Upper lobe of right lung (tissue), 1 donor: ENCODE measurements at places on chromosomes 5 and 9. TPM values are rescaled to one million over a fixed set of nuclear protein-coding genes. Genes with fewer than 3 reads are reported as not detected.

SPINK6 gene
- total RNA-seq: not detected

SLC46A2 gene
- total RNA-seq: 17.0 TPM

ERGIC1 gene
- 186 TPM for total RNA-seq

- no peak overlapping the region for H3K4me3 ChIP-seq
- no peaks in the 10 kb centered on the region for H3K27me3 ChIP-seq
- DNase-seq: no peak
- no peak overlapping the region for H3K27ac ChIP-seq
- H3K4me1 ChIP-seq: no peaks in the 10 kb centered on the region
- H3K36me3 ChIP-seq: no peaks in the 10 kb centered on the region
These were observed 220.4 kb downstream of the PARP8 start for GRCh38 chr5:50886657-50887345.

GRCh38 chr5:134989266-134989830, 21.6 kb downstream of the CATSPER3 start:
- no peaks in the 10 kb centered on the region for H3K27me3 ChIP-seq
- H3K4me3 ChIP-seq: no peak overlapping the region
- H3K27ac ChIP-seq: no peak overlapping the region
- DNase-seq: no peak

- no peak overlapping the region for H3K4me3 ChIP-seq
- DNase-seq: no peak
- H3K4me1 ChIP-seq: no peaks in the 10 kb centered on the region
- no peak overlapping the region for H3K27ac ChIP-seq
These were observed 659.0 kb downstream of the ANXA1 start for GRCh38 chr9:73810585-73811215.

CAMK4 gene
- 3.8 TPM for total RNA-seq

- no peak overlapping the region for H3K27ac ChIP-seq
- H3K4me3 ChIP-seq: no peak overlapping the region
- H3K27me3 ChIP-seq: no peaks in the 10 kb centered on the region
- no peaks in the 10 kb centered on the region for H3K4me1 ChIP-seq
- no peaks in the 10 kb centered on the region for H3K36me3 ChIP-seq
These were observed 494.9 kb downstream of the PRR16 start for GRCh38 chr5:120958877-120959485.

GRCh38 chr5:154972476-154973080, 31.7 kb downstream of the MRPL22 start:
- H3K27ac ChIP-seq: no peak overlapping the region
- no peak for DNase-seq
- H3K4me3 ChIP-seq: no peak overlapping the region
- H3K36me3 ChIP-seq: peaks cover 15% of the 10 kb centered on the region
- H3K4me1 ChIP-seq: no peaks in the 10 kb centered on the region

- no peak overlapping the region for H3K4me3 ChIP-seq
- H3K36me3 ChIP-seq: no peaks in the 10 kb centered on the region
- no peak overlapping the region for H3K27ac ChIP-seq
- H3K27me3 ChIP-seq: no peaks in the 10 kb centered on the region
- DNase-seq: no peak
These were observed 7.5 kb upstream of the SPATA9 start for GRCh38 chr5:95690333-95690732.

DNA sequence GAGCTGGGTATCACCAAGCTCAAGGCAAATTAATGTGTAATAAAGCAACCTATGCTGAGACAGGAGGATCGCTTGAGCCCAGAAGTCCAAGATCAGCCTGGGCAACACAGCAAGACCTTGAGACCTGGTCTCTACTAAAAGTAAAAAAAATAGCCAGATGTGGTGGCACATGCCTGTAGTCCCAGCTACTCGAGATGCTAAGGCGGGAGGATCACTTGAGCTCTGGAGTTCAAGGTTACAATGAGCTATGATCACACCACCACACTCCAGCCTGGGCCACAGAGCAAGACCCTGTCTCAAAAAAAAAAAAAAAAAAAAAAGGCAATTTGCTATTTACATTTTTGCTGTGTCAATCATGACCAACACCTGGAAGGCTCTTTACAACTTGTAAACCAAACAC, 5.2 kb downstream of the STRBP start:
- H3K36me3 ChIP-seq: no peaks in the 10 kb centered on the region
- DNase-seq: no peak

- H3K36me3 ChIP-seq: no peaks in the 10 kb centered on the region
- no peaks in the 10 kb centered on the region for H3K4me1 ChIP-seq
- no peak for DNase-seq
- H3K27me3 ChIP-seq: no peaks in the 10 kb centered on the region
These were observed 1828.8 kb downstream of the MAT2B start for GRCh38 chr5:165334201-165334600.

- no peak overlapping the region for H3K27ac ChIP-seq
- DNase-seq: no peak
- H3K4me3 ChIP-seq: no peak overlapping the region
- H3K27me3 ChIP-seq: no peaks in the 10 kb centered on the region
- no peaks in the 10 kb centered on the region for H3K36me3 ChIP-seq
These were observed 5.2 kb upstream of the SLC22A5 start for GRCh38 chr5:132364319-132364718.

CDC20B gene
- total RNA-seq: not detected

C9 gene
- not detected for total RNA-seq

- no peak for DNase-seq
- no peaks in the 10 kb centered on the region for H3K4me1 ChIP-seq
- peak overlapping the region; percentile 30 for H3K4me3 ChIP-seq
- no peaks in the 10 kb centered on the region for H3K36me3 ChIP-seq
These were observed 617.4 kb downstream of the SLCO4C1 start for GRCh38 chr5:101678481-101679193.

JAK2 gene
- 24.4 TPM for total RNA-seq

DNA sequence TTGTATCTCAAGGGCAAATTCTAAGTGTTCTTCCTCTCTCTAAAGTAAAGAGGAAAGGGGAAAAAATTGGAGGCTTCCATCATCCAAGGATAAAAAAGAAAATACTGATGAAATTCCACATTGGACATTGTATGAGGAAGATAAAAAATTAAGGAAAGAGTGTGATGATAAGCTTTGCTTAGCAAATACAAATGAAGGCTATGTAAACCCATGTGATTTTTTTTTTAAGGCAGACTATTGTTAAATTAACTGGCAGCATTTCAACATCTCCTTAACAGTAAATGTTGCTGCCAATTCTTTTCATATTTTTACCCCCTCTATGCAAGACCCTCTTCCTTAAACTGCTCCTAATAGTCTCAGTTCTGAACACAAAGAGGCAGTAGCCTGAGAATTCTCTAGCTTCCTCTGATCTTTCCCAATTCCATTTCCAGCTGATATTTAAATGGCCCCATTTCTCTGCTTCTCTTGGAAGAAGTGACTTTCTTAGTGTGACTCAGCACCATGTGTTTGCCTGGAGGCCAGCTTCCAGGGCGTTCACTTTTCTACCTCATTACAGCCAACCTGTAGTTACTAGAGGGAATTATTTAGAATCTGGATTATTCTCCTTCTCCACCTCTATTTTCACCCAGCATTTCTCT, 159.7 kb downstream of the TLE1 start:
- H3K36me3 ChIP-seq: no peaks in the 10 kb centered on the region
- H3K27ac ChIP-seq: no peak overlapping the region
- DNase-seq: no peak
- no peaks in the 10 kb centered on the region for H3K27me3 ChIP-seq
- H3K4me1 ChIP-seq: no peaks in the 10 kb centered on the region

DNA sequence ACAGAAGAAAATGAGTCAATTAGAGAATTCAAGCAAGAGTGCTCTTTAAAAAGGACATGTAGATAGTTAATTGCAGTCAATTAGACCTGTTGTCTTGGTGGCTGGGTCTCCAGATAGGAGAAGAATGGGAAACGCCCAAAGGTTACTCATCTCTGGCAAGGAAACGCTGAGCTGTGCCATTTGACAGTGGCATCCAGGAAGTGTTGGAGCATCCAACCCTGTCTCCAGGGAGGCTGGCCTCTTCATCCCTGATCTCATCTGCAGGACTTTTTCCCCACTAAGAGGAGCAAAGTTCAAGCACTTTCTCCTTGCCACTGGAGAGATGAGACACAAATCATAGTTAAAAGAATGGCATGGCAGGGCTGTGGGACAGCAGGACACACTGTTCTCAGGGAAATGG, 111.7 kb upstream of the MSX2 start:
- DNase-seq: no peak
- H3K4me1 ChIP-seq: no peaks in the 10 kb centered on the region
- peaks cover under 1% of the 10 kb centered on the region for H3K27me3 ChIP-seq
- H3K36me3 ChIP-seq: no peaks in the 10 kb centered on the region
- no peak overlapping the region for H3K27ac ChIP-seq
- no peak overlapping the region for H3K4me3 ChIP-seq

DNA sequence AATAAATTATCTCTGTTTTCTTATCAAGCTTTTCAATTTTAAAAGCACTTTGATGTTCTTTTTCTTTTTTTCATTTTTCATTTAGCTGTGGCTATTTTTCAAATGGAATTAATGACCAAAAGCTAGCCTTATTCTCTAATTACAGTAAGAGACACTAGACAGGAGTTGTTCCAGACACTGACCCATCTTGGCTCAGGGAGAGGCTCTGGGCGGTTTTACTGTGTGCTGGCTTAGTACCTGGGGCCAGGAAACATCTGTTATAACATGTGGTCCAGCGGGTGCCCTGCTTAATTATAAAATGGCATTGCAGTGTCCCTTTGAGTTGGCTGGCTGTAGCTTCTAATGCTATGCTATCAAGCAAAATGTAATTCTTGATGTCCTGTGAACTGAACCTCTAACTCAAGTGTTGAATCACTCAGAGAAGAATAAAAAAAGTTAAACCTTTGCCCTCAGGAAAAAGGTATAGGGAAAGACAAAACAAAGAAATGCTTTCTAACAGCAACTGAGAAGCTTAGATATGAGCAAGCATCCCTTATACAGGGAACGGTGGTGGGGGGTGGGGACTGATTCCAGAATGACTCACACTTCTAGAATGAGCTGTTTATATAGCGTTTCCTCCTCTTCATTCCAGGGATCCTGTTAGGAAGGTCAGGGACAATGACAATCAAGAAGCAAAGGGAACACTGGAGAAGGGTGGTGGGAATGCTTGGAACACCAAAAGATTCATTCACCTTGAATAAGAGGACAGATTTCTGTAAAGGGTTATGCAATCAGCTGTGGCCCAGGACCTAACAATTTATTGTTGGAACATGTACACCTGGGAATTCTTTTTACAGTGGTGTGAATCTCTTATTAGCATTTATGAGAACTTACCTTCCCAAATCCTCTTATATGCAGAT, 58.7 kb upstream of the NFIB start:
- no peaks in the 10 kb centered on the region for H3K36me3 ChIP-seq
- no peaks in the 10 kb centered on the region for H3K27me3 ChIP-seq
- H3K4me3 ChIP-seq: no peak overlapping the region
- no peak for DNase-seq

BARX1 gene
- total RNA-seq: not detected
